ENCODE measurements at places on chromosomes 7 and 10.

- DNase-seq = no peak
These were observed 66.7 kb upstream of the ZNF32 start for GRCh38 chr10:43715334-43715733.

- no peak for DNase-seq
These were observed 4.5 kb downstream of the GRK5 start for GRCh38 chr10:119211625-119212441.

DNA sequence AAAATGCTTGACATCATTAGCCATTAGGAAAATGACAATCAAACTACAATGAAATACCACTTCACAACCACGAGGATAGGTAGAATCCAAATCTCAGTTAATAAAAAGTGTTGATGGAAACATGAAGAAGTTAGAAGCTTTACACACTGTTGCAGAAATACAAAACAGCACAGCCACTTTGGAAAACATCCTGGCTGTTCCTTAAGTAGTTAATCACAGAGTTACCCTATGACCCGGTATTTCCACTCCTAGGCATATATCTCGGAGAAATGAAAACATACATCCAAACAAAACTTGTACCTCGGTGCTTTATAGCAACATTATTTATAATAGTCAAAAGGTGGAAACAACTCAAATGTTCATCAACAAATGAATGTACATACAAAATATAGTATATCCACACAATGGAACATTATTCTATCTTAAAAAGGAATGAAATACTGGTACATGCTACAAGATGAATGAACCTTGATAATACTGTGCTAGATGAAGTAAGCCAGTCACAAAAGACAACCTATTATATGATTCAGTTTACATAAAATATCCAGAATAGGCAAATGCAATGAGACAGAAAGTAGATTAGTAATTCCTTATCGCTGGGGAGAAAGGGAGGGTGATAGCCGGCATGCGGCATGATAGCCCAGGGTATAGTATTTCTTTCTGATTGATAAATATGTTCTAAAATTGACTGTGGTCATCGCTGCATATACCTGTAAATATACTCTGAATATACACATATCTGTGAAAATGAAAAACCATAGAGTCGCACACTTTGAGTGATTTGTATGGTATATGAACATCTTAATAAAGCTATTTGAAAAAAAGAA, 1.9 kb downstream of the VWDE start:
- no peak for DNase-seq

GRCh38 chr10:2079603-2080078, 342.3 kb upstream of the ADARB2 start:
- DNase-seq = no peak

DNA sequence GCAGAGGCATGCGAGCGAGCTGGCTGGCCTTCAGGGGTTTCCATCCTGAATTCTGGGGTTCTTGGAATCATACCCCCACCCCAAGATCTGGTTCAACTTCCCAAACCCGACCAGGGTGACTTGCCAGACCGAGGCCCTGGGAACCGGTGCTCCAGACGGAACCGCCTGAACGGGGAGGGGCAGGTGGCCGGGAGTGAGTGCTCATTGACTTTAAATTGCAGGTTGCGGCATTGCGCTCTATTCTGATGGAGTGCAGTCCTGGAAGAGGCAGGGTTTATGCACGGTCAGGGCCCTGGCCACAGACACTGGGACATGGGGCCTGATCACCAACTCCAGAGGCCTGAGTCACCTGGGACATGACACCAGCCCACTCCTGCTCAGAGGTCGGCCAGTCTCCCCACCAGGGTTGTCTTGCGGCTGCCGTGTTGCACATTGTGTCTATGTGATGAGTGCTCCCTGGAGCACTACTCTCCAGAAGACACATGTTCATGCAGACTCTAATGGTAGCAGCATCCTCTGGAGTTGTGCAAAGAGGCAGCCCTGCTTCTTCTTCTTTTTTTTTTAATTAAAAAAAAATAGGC, 5.8 kb upstream of the DDIT4 start:
- no peak for DNase-seq

Data from stimulated activated CD4-positive, alpha-beta T cell treated with anti-CD3 and anti-CD28 coated beads, Interleukin-12 subunit alpha, Interleukin-12 subunit beta, amount 100 ng/mL, for 4 hours (primary cell).